Right lung (tissue), 10 donors: ENCODE measurements at places on chromosomes 4 and X.

- no peak for DNase-seq
These were observed 33.9 kb downstream of the TRPC5 start for GRCh38 chrX:112048707-112049106.

GRCh38 chrX:56765811-56766553, 36.9 kb downstream of the NBDY start:
- DNase-seq = no peak

GRCh38 chrX:148522006-148522405, 21.6 kb downstream of the AFF2 start:
- no peak for DNase-seq

- no peak for DNase-seq
These were observed 68.7 kb upstream of the SPRY1 start for GRCh38 chr4:123327846-123328429.

DNA sequence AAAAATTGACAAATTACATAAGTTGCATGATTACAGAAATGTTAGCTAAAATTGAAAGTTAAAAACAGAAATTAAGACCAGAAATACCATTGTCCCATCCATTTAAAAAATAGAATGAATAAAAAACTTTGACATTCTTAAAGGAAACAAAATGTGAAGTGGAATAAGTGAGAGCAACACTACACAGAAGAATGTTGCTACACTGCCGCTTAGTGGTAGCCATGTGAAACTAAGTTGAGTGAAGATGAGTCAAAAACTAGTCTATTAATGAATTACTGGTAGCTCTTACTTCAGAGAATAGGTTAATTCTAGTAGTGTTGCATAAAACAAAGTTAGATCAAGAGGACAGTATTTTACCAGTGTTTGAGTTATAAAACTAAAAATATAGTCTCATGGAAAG, 571.0 kb upstream of the KLHL4 start:
- peak; percentile 10 for DNase-seq

DNA sequence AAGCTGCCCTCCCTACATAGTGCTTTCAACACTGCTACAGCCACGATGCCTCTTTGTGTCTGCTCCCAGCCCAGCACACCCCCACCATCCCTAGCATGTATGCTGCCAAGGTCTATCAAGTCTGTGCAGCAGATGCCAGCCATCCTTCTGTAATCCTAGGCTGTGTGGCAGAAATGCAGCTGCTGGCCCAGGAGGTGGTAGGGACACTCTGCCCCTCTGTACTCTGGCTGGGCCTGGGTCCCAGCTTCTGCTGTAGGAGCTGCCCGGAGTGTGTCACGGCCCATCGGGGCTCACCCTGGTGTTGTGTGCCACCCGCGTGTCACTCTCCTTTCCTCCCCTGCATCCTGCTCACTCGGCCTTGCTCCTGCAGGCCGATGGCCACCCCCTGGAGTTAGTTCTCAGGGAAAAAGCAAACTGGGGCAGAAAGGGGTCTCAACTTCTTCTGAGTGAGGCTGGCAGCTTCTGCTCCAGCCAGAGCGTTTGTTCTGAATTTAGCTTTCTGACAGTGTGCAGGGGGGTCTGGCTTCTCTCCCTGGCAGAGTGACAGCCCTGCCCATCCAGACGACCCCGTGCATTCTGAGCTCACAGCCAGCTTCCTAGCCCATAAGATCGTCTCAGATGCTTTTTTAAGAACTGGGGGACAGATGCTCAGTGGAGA, 22.7 kb downstream of the PSAPL1 start:
- DNase-seq = no peak

DNA sequence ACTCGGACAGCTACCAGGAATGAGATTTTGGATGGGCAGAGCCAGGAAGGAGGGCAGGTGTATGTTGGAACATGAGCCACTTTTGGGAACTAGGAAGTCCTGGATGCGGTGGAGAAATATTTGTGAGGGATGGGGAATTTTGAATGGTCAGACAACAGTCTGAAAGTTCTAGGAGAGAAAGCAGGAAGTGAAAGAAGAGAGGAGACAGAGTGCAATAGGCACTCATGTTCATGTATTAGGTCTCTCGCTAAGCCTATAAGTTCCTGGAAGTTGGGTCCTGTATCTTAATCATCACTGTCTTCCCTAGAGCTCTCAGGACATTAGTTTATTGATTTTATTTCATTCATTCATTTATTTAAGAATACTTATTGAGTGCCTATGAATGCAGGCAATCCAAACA, 65.7 kb upstream of the CITED1 start:
- DNase-seq = no peak
